NCI-H1092 (cell line): ENCODE measurements at places on chromosomes 6 and 20.

DNA sequence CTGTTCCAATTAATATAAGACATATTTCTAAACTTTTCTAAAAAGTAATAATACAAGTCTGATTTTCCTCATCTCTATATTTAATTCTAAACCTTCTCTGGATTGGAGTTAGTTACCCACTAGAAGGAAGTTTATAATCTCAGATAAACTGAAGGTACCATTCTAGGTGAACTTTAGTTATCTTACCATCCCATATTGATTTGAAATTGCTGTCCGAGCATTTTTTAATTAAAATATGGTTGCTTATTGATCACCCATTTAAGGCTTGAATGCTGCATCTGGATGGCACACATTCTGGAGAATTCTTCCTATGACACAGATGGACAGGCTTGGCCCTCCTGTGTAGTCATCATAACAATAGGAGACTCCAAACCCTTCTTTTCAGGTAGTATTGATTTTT lies 8.0 kb downstream of the RNF182 start:
- DNase-seq: no peak

DNA sequence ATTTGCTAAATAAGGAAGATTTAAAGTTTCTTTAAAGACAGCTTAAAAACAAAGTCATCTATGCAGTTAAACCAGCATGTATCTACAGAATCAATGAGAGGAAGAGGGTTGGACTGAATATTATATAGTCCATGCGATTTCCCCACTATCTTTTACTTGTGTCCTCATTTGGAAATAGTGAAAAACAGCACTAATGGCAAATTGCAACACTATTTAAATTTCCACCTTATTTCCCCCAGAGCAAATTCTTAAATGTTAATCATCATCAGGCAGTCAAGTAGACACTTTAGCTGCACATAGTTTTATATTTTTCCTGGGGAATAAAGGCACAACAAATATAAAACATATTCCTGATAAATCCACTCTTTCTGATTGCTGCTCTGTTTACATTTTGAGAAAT lies 114.6 kb downstream of the LCA5 start:
- no peak for DNase-seq

GRCh38 chr20:39010496-39010895 lies 48.4 kb downstream of the DHX35 start:
- no peak for DNase-seq

DNA sequence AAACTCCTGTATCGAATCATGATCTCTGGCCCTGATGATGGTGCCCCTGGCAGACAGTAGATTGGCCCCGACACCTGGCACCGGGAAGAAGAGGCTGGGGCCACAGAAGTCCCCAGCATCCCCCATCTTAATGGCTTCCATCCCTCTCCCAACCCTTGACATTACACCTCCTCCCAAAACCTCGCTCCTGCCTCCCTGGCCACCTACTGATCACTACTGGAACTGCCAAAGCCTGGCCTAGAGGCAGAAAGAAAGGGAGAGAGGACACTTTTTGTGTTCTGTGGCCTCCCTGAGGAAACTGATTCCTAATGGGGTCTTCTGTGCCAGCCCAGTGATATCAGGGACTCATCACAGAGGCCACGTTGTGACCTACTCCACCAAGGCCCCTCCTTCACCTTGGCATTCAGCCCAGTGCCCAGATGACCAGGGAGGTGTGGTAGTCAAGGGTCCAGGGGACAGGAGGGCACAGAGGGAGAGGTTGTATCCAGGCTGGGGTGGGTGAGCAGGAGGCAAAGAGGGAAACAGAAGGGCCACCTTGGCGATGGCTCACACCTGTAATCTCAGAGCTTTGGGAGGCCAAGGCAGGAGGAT lies 6.1 kb downstream of the C20orf173 start:
- no peak for DNase-seq

DNA sequence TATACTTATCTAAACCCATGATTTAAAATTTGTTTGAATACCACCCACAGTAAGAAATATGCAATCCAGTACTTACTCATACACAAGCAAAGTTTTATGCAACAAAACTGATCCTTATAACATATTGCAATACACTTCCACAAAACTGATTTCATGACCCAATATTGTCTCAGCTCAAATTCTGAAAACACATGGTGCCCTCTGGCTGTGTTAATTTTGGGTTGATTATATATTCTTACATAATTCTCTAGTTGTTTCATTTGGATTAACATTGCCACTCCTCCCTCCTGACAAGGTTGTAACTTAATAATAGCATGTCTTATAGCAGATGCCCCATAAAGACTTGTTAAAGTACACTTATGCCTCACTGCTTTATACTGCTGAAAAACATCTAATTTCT lies 73.0 kb upstream of the TULP1 start:
- DNase-seq: no peak
